Glomerular endothelial cell (primary cell): ENCODE measurements at places on chromosomes 1 and 21.

- no peak for DNase-seq
Observed at GRCh38 chr1:182507685-182508084, 57.7 kb downstream of the RGSL1 start.

DNA sequence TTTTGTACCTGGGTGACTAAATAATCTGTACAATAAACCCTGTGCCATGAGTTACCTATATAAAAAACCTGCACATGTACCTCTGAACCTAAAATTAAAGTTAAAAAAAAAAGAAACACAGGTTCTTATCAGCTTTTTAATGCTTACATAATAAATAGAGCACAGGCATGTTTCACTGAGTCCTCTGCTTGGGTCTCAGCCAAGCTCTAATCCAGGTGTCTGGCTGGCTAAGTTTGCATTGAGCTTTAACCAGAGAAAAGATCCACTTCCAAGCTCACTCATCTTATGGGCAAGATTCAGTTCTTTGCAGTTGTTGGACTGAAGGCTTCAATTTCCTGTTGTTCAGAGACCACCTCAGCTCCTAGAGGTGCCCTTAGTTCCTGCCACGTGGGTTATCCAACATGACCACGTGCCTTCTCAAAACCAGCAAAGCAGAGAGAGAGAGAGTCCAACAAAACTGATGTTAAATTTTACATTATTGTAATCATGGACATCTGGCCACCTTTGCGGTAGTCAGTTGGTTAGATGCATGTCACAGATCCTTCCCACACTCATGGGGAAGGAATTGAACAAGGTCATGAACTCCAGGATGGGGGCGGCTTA, 68.2 kb upstream of the TMPRSS2 start:
- no peak for DNase-seq

GRCh38 chr1:93919780-93920179, 10.6 kb upstream of the GCLM start:
- no peak for DNase-seq

- DNase-seq = no peak
Observed at GRCh38 chr1:203304919-203305808, at the start of gene BTG2. BTG2 (plus strand) TSS chr1:203305519; CDS start chr1:203305607, 88 bp downstream.

- no peak for DNase-seq
Observed at GRCh38 chr1:184945029-184945428, 29.3 kb downstream of the NIBAN1 start.

DNA sequence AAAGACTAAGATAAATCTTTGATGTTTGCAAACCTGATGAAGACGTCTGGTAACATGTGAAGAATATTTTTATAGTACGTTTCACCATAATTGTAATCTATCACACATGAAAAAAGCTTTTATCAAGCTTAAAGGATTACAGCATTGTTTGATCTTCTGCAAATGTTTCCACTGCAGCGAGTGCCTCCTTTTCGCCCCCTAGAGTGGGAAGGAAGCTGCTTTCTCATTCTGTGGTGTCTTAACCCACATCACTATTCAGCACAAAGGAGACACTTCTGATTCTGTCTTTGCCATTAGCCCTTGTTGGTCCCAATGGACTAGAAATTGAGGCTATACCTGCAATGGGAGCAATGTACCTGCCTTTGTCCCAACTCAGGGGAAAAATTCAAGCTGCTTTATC, 46.0 kb upstream of the IL12RB2 start:
- DNase-seq = no peak
